ENCODE measurements at places on chromosomes 7 and 10.
A peak's percentile ranks its signal among the peaks of the same experiment; 100 is the strongest.

- DNase-seq = no peak
Observed at GRCh38 chr10:84265418-84265817, 20.6 kb downstream of the RGR start.

DNA sequence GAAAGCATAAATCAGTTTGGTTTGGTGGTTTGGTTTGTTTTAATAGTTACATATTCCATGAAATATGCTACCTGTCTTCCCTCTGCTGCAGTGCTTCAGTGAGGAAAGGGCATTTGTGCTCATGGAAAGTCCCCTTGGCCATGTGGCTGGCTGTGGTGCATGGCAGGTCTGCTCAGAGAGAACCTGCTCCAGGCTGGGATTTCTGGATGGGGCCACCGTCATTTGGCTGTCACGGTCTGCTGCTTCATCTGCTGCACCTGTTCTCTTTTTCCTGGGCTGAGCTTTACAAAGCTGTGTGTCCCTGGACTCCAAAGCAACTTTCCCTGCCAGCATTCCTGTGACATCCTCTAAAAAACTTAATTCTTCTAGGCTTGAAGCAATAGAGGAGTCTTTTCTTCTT is 8.9 kb downstream of the CDK14 start:
- no peak for DNase-seq

DNA sequence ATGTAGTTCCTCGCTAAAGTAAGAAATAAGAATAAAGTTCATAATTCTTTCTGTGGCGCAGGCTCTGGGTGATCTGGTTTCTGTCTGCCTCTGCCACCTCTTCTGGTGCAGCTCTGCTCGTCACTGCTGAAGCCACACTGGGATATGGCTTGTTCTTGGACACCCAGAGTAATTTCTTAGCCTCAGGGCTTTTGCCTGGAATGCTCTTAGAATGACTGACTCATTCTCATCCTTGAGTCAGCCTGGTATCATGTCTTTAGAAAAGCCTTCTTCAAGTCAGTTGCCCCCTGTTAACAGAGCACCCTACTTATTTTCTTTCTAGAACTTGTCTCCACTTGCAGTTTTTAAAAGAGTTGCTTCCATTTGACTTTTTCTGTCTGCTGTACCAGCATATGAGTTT is 2.0 kb downstream of the ZSCAN25 start:
- peak; percentile 41 for DNase-seq

GRCh38 chr7:31893365-31893764 is 176.8 kb downstream of the PDE1C start:
- DNase-seq = no peak

GRCh38 chr7:128833946-128834325 is 3.7 kb downstream of the FLNC start:
- DNase-seq = no peak

- peak; percentile 73 for DNase-seq
Observed at GRCh38 chr10:6678211-6678803, 98.2 kb upstream of the PRKCQ start.

- DNase-seq = no peak
Observed at GRCh38 chr10:110694820-110695538, 50.8 kb downstream of the RBM20 start.

DNA sequence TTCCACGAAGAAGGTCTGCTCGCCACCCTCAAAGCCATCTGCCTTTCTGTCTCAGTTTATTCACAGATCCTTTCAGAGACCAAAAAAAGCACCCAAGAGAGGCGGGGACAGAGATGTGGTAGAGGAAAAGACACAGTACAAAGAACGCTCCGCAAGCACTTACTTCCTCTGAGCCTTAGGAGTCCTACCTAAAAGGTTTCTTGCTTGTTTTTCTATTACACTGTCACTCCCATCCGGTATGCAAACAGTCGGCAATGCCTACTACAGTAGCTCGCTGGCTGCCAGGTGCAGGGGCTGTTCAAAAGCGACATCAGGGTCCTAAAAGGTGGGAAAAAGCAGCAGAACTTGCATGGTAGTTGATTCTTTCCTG is 816 bp downstream of the TECPR1 start:
- DNase-seq = no peak

DNA sequence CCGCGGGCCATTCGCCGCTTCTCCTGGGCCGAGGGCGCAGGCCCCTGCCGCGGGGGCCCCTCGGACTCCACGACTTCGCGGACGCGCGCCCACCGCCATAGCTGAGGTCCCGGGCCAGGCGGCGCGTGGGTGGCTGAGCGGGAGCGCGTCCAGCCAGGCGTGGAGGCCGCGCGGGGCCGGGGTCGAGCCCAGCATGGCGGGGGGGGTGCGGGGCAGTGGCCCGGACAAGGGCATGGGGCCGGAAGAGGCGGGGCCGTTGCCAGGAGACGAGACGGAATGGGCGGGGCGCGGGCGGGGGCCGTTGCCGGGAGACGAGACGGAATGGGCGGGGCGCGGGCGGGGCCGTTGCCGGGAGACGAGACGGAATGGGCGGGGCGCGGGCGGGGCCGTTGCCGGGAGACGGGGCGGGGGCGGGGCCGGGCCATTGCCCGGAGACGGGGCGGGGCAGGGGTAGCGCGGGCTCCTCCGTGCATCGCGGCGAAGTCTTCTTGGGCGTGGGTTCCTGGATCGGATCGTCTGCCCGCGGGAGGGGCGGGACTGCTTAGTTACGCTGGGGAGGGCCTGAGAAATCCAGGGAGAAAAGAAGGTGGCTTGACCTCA is 14.8 kb downstream of the ADAM8 start:
- peak; percentile 87 for DNase-seq

DNA sequence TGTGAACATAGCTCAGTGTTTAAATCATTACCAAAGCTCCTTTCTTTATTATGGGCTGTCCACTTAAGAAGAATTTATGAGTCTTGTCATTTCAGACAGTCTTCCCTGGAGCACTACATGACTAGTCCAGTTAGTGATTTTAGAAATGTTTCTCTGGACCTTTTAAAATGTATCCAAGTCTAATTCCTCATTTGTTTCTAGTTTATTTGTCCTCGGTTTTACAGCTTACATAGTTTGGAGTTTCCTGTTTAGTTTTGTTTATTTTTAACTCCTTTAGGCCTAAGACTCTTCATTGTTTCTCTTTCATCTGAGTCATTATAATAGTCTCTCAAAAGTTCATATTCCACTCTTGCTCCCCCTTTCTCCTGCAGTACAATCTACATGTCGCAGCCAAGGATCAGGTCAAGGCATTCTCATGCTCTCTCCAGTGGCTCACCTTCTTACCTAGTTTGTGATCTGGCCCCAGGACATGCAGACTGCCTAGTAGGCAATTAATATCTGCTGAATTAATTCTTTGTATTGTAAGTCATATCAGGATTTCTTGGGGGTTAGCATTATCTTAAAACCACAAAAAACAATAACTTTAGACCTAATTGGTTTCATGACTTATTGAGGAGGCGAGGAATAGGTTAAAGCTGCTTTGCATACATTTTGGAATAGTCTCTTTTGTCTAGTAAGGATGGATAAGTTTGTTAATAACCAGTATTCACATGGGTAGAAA is 93.8 kb downstream of the MAPK8 start:
- DNase-seq = no peak

DNA sequence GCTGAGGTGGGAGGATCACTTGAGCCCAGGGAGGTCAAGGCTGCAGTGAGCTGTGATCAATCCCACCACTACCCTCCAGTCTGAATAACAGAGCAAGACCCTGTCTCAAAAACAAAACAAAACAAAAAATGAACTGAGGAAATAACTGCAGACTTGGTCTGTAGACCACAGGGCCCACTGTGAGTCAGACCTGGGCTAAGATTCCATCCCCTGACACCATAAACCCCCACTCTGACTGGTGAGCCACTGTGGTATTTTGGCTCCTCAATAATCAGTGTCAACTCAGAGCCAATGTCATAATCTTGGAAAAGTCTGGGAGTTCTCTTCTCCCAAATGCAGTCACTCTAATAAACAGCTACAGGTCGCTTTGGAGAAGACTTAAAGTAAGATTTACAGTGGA is 24.0 kb upstream of the ERCC6 start:
- no peak for DNase-seq

- no peak for DNase-seq
Observed at GRCh38 chr7:92997152-92997551, 120.6 kb downstream of the SAMD9 start.

DNA sequence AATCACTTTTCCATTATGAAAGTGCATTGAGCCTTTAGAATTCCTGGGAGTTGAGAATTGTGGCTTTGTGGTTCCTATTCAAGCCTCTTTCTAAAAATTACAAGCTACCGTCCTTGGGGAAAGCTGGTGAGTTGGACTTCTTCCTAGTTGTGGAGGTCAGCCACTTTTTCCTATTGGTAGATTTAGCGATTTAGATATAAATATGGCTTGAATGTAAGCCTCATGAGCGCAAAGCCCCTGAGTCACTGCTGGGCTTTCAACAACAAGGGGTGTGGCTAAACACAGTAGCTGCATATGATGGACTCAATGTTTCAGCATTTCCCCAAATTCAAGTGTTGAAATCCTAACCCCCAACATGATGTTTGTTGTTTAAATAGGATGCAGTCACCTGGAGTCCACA is 150.0 kb upstream of the IGFBP3 start:
- DNase-seq = no peak

DNA sequence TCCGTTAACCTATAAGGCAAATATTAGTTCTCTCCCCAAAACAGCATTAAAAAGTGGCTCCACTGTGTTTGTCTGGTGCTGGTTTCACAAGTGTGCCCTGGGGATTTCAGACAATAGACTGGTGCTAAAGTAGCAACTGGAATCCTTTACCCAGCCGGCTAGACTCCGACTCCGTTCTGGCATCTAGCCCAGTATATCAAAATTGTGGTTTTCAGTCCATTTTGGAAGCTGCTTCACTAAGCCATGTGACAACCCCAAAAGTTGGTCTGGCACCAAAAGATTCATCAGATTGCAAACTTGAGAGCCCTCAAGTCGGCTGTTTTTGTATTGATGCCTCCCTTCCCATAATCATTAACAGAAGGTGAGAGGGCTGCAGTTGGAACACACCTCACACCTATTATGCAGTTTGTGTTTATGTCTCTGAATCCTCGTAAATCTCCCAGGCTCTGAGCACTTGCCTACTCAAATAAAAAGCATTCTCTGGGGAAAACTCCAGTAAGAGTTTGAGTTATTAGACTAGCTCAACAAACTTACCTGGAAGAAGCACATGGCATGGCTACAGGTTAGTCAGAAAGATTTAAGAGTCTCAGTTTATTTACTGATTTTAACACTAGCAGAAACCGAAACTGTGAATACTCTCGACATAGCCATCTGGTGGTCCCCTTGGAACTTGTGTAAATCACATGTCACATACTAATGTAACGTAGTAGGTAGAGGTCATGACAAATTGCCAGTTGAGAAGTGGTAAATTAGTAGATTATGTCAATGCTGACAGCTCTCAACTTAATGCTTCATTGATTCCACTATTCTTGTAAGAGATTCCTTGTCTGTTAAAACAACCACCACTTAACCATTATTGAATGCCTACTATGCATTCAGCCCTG is 14.8 kb upstream of the WNT16 start:
- no peak for DNase-seq

DNA sequence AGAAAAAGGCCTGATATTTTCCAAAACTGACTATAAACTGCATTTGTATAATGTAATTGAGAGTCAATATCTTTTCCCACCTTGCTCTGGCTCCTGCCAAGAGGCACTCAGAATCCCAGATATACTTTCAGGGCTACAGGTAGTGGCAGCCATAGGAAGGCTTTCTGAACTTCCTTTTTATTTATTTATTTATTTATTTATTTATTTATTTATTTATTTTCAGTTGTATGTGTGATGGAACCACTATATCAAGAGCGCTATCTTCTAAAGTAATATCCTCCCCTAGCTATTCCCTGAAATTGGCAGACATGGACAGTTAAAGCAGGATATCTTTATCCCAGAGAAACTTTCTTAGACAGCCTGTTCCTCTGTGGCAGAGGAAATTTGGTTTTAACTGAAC is 86.7 kb downstream of the SEMA3E start:
- no peak for DNase-seq

GRCh38 chr10:25974897-25975459 is 40.9 kb downstream of the MYO3A start:
- no peak for DNase-seq

DNA sequence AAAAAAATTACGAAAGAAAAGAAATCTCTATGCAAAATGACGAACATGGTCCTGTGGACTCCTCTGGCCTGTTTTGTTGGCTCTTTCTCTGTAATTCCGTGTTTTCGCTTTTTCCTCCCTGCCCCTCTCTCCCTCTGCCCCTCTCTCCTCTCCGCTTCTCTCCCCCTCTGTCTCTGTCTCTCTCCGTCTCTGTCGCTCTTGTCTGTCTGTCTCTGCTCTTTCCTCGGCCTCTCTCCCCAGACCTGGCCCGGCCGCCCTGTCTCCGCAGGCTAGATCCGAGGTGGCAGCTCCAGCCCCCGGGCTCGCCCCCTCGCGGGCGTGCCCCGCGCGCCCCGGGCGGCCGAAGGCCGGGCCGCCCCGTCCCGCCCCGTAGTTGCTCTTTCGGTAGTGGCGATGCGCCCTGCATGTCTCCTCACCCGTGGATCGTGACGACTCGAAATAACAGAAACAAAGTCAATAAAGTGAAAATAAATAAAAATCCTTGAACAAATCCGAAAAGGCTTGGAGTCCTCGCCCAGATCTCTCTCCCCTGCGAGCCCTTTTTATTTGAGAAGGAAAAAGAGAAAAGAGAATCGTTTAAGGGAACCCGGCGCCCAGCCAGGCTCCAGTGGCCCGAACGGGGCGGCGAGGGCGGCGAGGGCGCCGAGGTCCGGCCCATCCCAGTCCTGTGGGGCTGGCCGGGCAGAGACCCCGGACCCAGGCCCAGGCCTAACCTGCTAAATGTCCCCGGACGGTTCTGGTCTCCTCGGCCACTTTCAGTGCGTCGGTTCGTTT is 83.5 kb upstream of the SLF2 start:
- DNase-seq = no peak

DNA sequence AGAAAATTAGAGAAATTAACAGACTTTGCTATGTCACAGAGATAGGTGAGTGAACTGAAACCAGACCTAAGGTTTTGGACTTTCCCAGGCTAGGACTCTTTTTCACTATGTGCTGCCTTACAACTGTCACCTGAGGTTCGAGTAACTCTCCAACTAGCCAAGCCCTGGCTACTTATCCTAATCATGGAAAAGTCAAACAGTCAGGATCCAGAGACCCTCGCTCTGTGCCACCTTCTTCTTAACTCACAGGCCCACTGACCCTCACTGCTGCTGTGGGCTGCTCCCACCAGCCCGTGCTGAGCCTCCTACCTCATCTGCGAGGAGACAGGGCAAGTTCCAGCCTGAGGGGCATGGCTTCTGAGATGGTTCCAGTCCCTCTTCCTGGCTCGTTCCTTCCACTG is 211.4 kb upstream of the KLF14 start:
- DNase-seq = no peak

DNA sequence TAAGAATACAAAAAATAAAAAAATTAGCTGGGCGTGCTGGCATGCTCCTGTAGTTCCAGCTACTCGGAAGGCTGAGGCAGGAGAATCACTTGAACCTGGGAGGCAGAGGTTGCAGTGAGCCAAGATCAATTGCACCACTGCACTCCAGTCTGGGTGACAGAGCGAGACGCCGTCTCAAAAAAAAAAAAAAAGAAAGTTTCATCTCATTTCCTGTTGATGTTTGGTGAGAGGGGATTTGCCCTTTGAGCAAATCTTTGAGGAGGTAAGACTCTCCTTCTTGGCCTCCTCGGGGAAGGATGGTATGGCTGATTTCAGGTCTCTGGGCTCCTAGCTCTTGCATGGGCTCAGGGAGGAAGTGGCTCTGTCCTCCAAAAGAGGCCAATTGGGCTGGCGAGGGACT is 3.6 kb upstream of the GRID2IP start:
- DNase-seq = no peak
